ENCODE measurements at places on chromosomes 7 and 10. TPM values are rescaled to one million over a fixed set of nuclear protein-coding genes. Genes with fewer than 3 reads are reported as not detected.
A peak's percentile ranks its signal among the peaks of the same experiment; 100 is the strongest.

The ORC5 gene
- polyA plus RNA-seq, result 20.5 TPM

The NKX1-2 gene
- polyA plus RNA-seq, result not detected

The FAM237B gene
- not detected for polyA plus RNA-seq

The NANOS1 gene
- not detected for polyA plus RNA-seq

The CPN1 gene
- not detected for polyA plus RNA-seq

The MAPK8 gene
- polyA plus RNA-seq, result 25.8 TPM

The EBF3 gene
- not detected for polyA plus RNA-seq

The CYP26C1 gene
- polyA plus RNA-seq, result not detected

The NODAL gene
- polyA plus RNA-seq, result not detected

The FAM131B gene
- polyA plus RNA-seq, result not detected

DNA sequence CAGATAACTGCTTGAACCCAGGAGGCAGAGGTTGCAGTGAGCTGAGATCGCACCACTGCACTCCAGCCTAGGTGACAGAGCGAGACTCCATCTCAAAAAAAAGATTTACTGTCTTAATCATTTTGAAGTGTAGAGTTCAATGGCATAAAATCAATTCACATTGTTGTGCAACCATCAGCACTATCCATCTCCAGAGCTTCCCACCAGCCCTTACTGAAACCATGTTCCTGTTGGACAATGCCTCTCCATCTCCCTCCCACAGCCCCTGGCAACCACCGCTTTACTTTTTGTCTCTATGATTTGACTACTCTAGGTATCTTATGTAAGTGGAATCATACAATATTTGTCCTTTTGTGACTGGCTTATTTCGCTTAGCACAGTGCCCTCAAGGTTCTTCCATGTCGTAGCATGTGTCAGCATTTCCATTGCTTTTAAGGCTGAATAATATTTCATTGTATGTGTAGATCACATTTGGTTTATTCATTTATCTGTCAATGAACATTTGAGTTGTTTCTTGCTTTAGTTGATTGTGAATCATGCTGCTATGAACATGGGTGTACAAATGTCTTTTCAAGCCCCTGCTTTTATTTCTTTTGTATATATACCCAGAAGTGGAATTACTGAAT is 33.1 kb downstream of the NACAD start:
- peaks cover 59% of the 10 kb centered on the region for H3K4me1 ChIP-seq
- peaks cover 14% of the 10 kb centered on the region for H3K36me3 ChIP-seq
- DNase-seq, result no peak
- H3K27me3 ChIP-seq, result no peaks in the 10 kb centered on the region
- no peak overlapping the region for H3K4me3 ChIP-seq
- H3K27ac ChIP-seq, result peak overlapping the region; percentile 4

GRCh38 chr10:122271076-122271475 is at the start of gene BTBD16:
BTBD16 (plus strand) TSS chr10:122271296; CDS start chr10:122275082, 3,786 bp downstream.
- no peaks in the 10 kb centered on the region for H3K36me3 ChIP-seq
- peaks cover 27% of the 10 kb centered on the region for H3K27me3 ChIP-seq
- no peak within 1 kb of the TSS for H3K27ac ChIP-seq
- no peak within 1 kb of the TSS for H3K4me3 ChIP-seq
- DNase-seq, result no peak
- peaks cover 5% of the 10 kb centered on the region for H3K4me1 ChIP-seq

GRCh38 chr10:43128331-43128730 is 9.9 kb upstream of the CSGALNACT2 start:
- peaks cover 6% of the 10 kb centered on the region for H3K27me3 ChIP-seq
- H3K4me3 ChIP-seq, result no peak overlapping the region
- peak overlapping the region; percentile 8 for H3K27ac ChIP-seq

GRCh38 chr10:3825862-3826351 is 40.9 kb upstream of the KLF6 start:
- H3K36me3 ChIP-seq, result no peaks in the 10 kb centered on the region
- H3K27me3 ChIP-seq, result no peaks in the 10 kb centered on the region
- no peak overlapping the region for H3K27ac ChIP-seq
- no peak overlapping the region for H3K4me3 ChIP-seq
- DNase-seq, result no peak

DNA sequence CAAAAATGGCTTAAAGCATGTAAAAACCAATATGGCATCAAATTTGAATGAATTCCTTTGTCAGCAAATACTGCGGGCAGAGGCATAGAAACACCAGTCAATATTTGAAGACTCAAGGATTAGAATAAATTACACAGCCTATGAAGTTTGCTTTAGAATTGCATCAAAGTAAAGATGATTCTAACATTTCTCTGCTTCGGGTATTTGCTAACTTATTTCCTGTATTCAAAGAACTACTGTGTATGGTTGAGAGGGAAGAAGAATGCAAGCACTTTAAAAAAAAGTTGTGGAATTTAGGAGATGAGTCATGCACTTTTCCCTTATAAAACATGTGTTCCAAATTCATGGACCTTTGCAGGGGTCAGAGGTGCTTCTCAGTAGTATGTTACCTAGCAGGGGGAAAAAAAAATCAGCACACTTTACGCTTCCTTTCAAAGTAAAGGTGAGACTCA is 90.1 kb downstream of the PIP4K2A start:
- H3K36me3 ChIP-seq, result no peaks in the 10 kb centered on the region
- H3K27me3 ChIP-seq, result no peaks in the 10 kb centered on the region
- H3K27ac ChIP-seq, result peak overlapping the region; percentile 44
- H3K4me3 ChIP-seq, result no peak overlapping the region
- peaks cover 44% of the 10 kb centered on the region for H3K4me1 ChIP-seq

GRCh38 chr10:124827474-124827873 is 25.9 kb downstream of the ABRAXAS2 start:
- H3K36me3 ChIP-seq, result no peaks in the 10 kb centered on the region
- H3K4me1 ChIP-seq, result no peaks in the 10 kb centered on the region
- DNase-seq, result no peak
- H3K27me3 ChIP-seq, result no peaks in the 10 kb centered on the region

DNA sequence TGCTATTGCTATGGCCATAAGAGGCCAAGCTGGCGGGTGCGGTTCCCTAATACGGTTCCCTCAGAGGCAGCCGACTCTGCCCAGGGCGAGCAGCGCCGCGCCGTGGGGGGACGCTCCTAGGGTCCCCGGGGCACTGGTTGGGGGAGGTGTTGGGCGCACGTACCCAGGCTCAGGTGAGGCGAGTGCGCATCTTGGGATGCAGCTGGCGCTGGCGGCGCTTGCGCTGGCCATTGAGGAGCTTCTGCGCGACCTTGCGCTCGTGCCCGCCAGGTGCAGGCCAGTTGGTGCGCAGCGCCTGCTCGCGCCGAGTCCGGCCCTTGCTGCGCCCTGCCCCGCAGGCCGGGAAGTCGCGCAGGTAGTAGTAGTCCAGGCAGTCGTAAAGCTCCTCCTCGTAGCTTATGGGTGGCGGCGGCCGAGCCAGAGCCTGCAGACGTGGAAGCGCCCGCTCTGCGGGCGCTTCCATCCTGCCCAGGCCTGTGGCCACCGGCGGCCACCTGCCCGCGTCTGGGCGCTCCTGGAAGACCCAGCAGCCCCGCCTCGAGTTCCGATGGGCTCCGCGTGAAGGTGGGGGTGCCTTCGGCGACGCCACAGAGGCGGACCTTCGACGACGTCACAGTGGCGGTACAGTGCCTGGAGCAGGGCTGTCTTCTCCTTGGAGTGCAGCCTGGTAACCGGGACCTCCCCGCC is at the start of gene NUPR2:
Gene NUPR2 (minus strand): TSS at position 566 of the 687 bp plus-strand sequence. CDS start 103 bp downstream, at position 463.
- no peak within 1 kb of the TSS for H3K4me3 ChIP-seq
- DNase-seq, result no peak
- no peaks in the 10 kb centered on the region for H3K36me3 ChIP-seq

- no peaks in the 10 kb centered on the region for H3K36me3 ChIP-seq
- no peaks in the 10 kb centered on the region for H3K27me3 ChIP-seq
- H3K4me1 ChIP-seq, result no peaks in the 10 kb centered on the region
- no peak overlapping the region for H3K4me3 ChIP-seq
- no peak for DNase-seq
- H3K27ac ChIP-seq, result no peak overlapping the region
Observed at GRCh38 chr7:47298636-47299035, 283.3 kb downstream of the TNS3 start.

- peaks cover 8% of the 10 kb centered on the region for H3K36me3 ChIP-seq
- no peak overlapping the region for H3K4me3 ChIP-seq
- no peak for DNase-seq
- peaks cover 4% of the 10 kb centered on the region for H3K4me1 ChIP-seq
- peaks cover 47% of the 10 kb centered on the region for H3K27me3 ChIP-seq
Observed at GRCh38 chr10:24209946-24210491, 1.1 kb downstream of the KIAA1217 start.

- no peak overlapping the region for H3K4me3 ChIP-seq
- no peaks in the 10 kb centered on the region for H3K27me3 ChIP-seq
- DNase-seq, result no peak
Observed at GRCh38 chr7:81611040-81611439, 158.8 kb downstream of the HGF start.

DNA sequence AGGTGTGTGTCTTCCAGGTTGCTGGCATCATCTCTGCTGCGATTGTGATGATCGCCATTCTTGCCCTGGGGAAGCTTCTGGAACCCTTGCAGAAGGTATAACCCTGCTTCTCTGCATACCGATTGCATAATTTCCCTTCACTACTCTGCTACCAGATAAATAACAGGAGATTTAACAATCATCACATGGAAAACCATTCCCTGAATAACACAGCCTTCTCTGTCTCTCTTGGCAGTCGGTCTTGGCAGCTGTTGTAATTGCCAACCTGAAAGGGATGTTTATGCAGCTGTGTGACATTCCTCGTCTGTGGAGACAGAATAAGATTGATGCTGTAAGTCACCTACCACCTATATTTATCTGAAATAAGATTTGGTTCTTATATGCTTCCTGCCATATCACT is 33.8 kb downstream of the SLC26A4 start:
- DNase-seq, result no peak
- H3K27ac ChIP-seq, result no peak overlapping the region
- no peaks in the 10 kb centered on the region for H3K27me3 ChIP-seq
- H3K4me1 ChIP-seq, result no peaks in the 10 kb centered on the region
- H3K36me3 ChIP-seq, result no peaks in the 10 kb centered on the region
- no peak overlapping the region for H3K4me3 ChIP-seq

GRCh38 chr10:79490400-79491142 is 21.8 kb upstream of the EIF5AL1 start:
- H3K27ac ChIP-seq, result no peak overlapping the region
- H3K4me3 ChIP-seq, result no peak overlapping the region
- no peak for DNase-seq
- peaks cover 17% of the 10 kb centered on the region for H3K27me3 ChIP-seq
- H3K4me1 ChIP-seq, result no peaks in the 10 kb centered on the region
- no peaks in the 10 kb centered on the region for H3K36me3 ChIP-seq

- H3K4me1 ChIP-seq, result no peaks in the 10 kb centered on the region
- H3K27ac ChIP-seq, result no peak overlapping the region
- H3K4me3 ChIP-seq, result no peak overlapping the region
- DNase-seq, result no peak
Observed at GRCh38 chr7:88150033-88150432, 69.8 kb downstream of the SRI start.

DNA sequence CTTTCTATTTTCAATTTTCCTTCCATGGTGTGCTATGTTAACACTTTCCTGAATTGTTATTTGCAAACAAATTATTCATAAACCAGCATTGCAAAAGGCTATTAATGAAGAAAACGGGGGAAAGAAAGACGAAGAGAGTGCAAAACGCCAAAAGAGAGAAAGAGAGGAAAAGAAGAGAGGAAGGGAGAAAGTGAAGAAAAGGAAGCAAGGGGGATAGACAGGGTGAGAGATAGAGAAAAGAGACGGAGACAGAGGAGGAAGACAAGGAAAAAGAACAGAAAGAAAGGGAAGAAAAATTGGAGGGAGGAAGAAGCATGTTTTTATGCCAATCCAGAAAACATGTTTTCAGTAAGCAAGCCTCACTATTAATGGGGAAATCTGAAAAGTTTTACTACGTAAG is 310.6 kb downstream of the TFEC start:
- no peaks in the 10 kb centered on the region for H3K27me3 ChIP-seq
- H3K36me3 ChIP-seq, result no peaks in the 10 kb centered on the region
- H3K4me1 ChIP-seq, result no peaks in the 10 kb centered on the region
- no peak overlapping the region for H3K4me3 ChIP-seq
- no peak overlapping the region for H3K27ac ChIP-seq
- DNase-seq, result no peak

- H3K27ac ChIP-seq, result no peak overlapping the region
- no peaks in the 10 kb centered on the region for H3K27me3 ChIP-seq
- no peaks in the 10 kb centered on the region for H3K36me3 ChIP-seq
- H3K4me1 ChIP-seq, result peaks cover 30% of the 10 kb centered on the region
Observed at GRCh38 chr10:76887223-76888010, 750.2 kb downstream of the KCNMA1 start.

GRCh38 chr10:5089865-5090264 is 4.3 kb upstream of the AKR1C3 start:
- peaks cover 4% of the 10 kb centered on the region for H3K4me1 ChIP-seq
- DNase-seq, result no peak
- peaks cover 8% of the 10 kb centered on the region for H3K27me3 ChIP-seq
- H3K4me3 ChIP-seq, result no peak overlapping the region
- peaks cover 13% of the 10 kb centered on the region for H3K36me3 ChIP-seq
- no peak overlapping the region for H3K27ac ChIP-seq

DNA sequence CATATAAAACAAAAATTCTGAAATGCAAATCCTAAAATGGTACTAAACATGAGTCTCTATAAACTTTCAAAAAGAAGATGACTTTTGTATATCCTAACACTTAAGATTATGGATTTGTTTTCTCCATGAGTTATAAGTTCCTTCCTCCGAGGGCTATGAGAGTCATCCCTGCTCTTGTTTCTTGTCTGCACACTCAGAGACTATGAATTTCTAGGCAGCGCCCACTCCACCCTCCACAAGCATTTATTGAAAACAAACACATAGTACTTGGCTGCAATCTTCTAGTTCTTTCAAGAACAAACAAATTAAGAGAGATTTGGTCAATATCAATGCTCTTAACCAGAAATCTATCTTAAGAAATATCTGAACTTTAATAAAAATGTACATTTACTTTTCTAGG is 211.7 kb downstream of the DKK1 start:
- no peaks in the 10 kb centered on the region for H3K27me3 ChIP-seq
- no peak overlapping the region for H3K4me3 ChIP-seq
- no peaks in the 10 kb centered on the region for H3K4me1 ChIP-seq
- no peak overlapping the region for H3K27ac ChIP-seq

DNA sequence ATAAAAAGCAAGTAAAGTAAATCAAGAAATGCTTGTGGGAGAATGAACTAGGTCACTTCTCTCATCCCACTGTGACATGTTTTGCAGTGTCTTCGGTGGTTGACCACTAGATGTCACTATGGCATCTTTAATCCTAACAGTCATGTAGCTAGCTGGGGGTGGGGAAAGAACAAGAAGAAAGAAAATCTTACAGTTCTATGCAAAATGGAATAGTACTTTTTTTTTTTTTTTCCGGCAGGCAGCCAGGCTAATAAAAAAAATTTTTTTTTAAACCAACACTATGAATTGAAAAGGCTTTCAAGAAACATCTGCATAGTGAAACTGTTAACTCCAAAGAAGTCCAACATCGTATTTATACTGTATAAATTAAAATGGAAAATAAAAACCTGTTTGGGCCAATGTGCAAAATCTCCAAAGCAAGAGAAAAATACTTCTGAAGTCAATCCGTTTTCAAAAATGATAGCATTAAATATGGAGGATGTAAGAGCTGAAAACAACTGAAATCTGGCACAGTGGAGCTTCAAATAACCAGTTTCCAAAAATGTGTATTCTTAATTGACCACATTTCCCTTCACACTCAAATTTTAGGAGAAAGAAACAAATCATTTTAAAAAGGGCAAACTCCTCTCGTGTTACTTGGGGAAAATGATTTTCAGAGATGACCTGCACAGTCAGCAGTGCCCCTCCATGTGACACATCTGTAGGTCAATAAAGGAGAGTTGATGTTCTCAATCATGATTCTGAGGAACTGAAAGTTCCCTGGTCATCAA is 38.5 kb downstream of the CDK1 start:
- no peak overlapping the region for H3K4me3 ChIP-seq
- H3K27ac ChIP-seq, result no peak overlapping the region
- H3K4me1 ChIP-seq, result peaks cover 3% of the 10 kb centered on the region
- peak; percentile 48 for DNase-seq
- no peaks in the 10 kb centered on the region for H3K27me3 ChIP-seq
